ENCODE measurements at places on chromosomes 11 and 22. TPM values are rescaled to one million over a fixed set of nuclear protein-coding genes. Genes with fewer than 3 reads are reported as not detected.

GRCh38 chr22:24366701-24367100 lies 60.7 kb upstream of the ADORA2A start:
- DNase-seq, result no peak

Gene OR52E8
- total RNA-seq, result not detected

- no peak for DNase-seq
Measured at GRCh38 chr11:67419325-67420049, 4.0 kb downstream of the CARNS1 start.

GRCh38 chr22:37485395-37486223 lies 575 bp downstream of the MFNG start:
- DNase-seq, result no peak

DNA sequence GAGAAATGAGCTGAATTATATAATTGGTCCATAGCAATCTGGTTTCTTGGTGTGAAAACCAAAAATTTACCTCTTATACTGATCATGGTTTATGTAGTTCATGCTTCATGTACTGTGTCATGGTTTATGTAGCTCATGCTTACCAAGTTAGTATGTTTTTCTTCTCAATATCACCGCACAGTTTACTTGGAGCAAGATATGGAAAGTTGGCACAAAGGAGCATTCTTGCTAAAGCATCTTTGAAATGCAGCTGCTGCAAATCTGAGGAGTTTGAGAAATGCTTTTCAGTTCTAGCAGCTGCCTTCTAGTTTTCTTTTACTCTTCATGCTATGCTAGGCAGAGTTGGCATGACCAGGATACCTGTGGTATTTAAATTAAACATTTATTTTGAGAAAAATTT lies 4.5 kb downstream of the OR10G7 start:
- DNase-seq, result no peak

- DNase-seq, result no peak
Measured at GRCh38 chr11:64848826-64849597, 4.6 kb upstream of the CDC42BPG start.

DNA sequence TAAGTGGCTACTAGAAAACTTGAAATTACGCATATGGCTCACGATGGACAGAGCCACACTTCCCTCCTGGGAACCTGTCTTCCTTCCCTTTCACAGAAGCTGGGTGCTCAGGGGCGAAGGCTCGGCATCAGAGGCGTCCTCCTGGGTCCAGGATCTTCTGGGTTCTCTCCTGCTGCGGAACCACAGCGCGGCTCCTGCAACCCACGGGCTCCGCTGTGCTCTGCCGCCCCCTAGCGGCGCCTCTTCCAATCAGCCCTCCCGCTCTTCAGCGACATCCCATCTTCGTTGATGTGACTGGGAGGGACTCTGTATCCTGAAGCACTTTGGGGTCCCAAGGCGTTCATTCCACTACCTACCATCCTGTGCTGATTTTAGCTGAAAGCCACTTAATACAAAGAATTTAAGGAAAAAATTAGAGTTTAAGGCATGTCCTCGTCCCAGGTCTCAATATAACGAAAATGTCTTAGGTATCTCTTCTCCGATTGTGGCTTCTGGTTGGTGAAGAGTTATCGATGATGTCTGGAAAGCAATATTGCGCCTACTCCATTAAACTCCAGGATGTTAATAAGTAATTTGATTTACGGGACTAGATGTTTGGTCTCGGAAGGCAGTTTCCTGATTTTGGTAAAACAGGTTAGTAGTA lies 14.8 kb upstream of the RPS3 start:
- DNase-seq, result peak; percentile 79

GRCh38 chr22:38736257-38736570 lies 19.6 kb downstream of the SUN2 start:
- no peak for DNase-seq

Gene PRRG4
- total RNA-seq, result 0.51 TPM

Gene EHF
- 0.58 TPM for total RNA-seq

Gene LARGE2
- 2.6 TPM for total RNA-seq

- DNase-seq, result no peak
Measured at GRCh38 chr11:134412203-134413042, at the start of gene B3GAT1. TSS of gene B3GAT1 (minus strand) at chr11:134412242. CDS start at chr11:134387659, 24,583 bp downstream.

Gene KREMEN1
- total RNA-seq, result 0.28 TPM

Gene DEFB131B
- total RNA-seq, result not detected

DNA sequence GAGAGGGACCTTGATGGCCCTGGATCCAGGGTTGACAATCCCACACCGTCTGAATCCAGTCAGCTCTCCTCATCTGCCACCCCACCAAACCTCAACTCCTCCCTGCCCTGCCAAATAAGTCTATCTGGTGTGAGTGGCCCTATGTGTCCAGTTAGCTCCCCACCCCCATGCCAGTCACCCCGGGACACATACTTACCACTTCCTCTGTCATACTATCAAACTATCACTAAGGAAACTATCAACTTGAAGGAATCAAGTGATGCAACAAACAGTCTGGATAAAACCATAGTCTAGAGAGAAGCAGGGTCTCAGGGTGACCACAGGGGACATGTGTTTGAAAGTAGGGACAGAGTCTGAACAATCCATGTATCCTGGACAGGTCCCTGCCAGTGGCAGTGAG lies 13.2 kb upstream of the CSF2RB start:
- no peak for DNase-seq

- DNase-seq, result no peak
Measured at GRCh38 chr22:17423616-17424015, 54.4 kb downstream of the CECR2 start.

Gene YPEL4
- 1.0 TPM for total RNA-seq
